ENCODE measurements at places on chromosomes 7 and 10. TPM values are rescaled to one million over a fixed set of nuclear protein-coding genes. Genes with fewer than 3 reads are reported as not detected.

AKR1C4 gene
- polyA plus RNA-seq: 0.02 TPM

TSPAN13 gene
- polyA plus RNA-seq: 51.9 TPM

CDK14 gene
- polyA plus RNA-seq: 7.6 TPM

DOCK1 gene
- 10.2 TPM for polyA plus RNA-seq

SEMA3E gene
- polyA plus RNA-seq: 1.8 TPM

SLC13A1 gene
- polyA plus RNA-seq: 0.02 TPM

MYO3A gene
- polyA plus RNA-seq: 1.0 TPM

TLX1 gene
- 0.27 TPM for polyA plus RNA-seq

VWDE gene
- polyA plus RNA-seq: 0.23 TPM

EBF3 gene
- polyA plus RNA-seq: 1.9 TPM

FASTK gene
- polyA plus RNA-seq: 142 TPM

PRR15 gene
- polyA plus RNA-seq: 0.39 TPM

OR2A42 gene
- 0.02 TPM for polyA plus RNA-seq

CACNB2 gene
- 3.9 TPM for polyA plus RNA-seq

IDI2 gene
- polyA plus RNA-seq: 0.14 TPM

C10orf90 gene
- polyA plus RNA-seq: 0.27 TPM

DNA sequence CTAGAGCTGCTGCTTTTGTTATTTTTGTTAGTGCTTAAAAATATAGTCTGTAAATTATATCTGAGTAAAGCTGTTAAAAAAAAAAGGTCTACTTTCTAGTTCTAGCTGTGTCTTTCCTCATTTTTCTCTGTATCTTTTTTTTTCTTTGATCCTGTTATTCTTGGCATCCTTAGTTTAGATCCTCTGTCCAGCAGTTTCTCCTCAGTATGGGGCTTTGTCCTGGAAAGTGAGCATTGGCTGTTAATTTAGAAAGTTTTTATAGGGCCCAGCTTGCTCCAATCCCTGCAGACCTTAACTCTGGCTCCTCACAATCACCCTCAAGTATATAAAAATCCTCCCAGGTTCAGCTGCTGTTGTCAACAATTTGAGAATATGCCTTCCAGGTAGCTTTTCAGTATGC is 23.5 kb downstream of the DDX50 start:
- no peak for DNase-seq

DNA sequence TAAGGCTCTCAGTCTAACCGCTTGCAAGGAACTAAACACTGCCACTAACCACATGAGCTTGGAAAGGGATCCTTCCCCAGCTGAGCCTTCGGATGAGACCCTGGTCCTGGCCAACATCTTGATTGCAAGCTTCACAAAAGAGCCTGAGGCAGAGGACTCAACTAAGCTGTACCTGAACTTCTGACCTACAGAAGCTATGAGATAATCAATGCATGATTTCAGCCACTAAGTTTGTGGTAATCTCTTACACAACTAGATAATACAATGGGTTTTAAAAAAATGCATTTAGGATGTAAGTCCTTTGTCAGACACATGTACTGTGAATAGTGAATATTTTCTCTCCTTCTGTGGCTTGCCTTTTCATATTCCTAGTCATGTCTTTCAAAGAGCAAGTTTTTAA is 125.6 kb upstream of the RHEB start:
- no peak for DNase-seq

DNA sequence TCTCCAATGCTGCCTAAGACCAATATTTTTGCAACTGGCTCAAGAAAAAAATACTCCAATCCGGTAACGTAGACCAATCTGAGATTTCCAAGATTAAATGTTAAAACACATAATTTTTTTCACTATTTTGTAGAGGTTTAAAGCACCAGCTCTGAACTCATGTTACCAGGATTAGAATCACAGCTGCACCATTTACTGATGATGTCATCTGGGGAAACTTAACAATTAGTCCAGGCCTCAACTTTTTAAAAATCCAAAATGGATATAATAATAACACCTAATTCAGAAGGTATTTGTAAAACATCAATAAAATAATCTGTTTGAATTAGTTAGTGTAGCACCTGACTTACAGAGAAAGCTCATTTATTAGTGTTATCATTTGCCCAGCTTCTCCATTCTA is 14.4 kb downstream of the PON1 start:
- no peak for DNase-seq

GRCh38 chr7:27173956-27174873 is at the start of gene HOXA10:
Gene HOXA10, minus strand, starts transcription at chr7:27174320. Its CDS starts 14 bp downstream, at chr7:27174306.
- no peak for DNase-seq

DNA sequence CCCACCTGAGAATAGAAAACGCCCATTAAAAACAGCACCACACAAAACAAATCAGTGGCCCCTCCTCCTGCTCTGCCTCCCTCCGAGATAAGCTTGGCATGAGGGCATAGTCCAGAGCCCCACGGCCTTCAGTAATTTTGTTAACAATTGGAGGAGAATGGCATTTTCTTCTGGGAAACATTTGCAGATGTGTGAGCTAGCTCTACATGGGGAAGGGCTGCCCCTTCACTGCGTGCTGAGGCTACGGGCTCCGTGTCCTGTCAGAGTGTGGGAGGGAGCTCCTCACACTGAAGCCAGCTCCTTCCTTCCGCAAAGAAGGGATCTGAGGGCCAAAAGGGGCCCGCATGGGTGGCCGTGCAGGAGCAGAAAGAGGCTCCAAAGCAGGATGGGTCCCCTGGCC is 15.2 kb downstream of the GRK5 start:
- no peak for DNase-seq

DNA sequence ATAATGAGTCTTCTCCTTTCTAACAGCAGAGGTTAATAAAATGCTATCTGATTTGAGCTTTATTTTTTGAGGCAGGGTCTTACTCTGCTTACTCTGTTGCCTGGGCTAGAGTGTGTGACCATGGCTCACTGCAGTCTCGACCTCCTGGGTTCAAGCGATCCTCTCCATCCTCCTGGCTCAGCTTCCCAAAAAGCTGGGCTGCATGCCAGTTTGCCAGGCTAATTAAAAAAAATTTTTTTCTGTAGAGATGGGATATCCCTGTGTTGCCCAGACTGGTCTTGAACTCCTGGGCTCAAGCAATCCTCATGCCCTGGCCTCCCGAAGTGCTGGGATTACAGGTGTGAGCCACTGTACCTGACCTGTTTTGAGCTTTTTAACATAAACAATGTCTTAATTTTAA is 56.7 kb downstream of the SCD start:
- DNase-seq: no peak

GRCh38 chr7:49159536-49159935 is 235.2 kb downstream of the CDC14C start:
- no peak for DNase-seq

DNA sequence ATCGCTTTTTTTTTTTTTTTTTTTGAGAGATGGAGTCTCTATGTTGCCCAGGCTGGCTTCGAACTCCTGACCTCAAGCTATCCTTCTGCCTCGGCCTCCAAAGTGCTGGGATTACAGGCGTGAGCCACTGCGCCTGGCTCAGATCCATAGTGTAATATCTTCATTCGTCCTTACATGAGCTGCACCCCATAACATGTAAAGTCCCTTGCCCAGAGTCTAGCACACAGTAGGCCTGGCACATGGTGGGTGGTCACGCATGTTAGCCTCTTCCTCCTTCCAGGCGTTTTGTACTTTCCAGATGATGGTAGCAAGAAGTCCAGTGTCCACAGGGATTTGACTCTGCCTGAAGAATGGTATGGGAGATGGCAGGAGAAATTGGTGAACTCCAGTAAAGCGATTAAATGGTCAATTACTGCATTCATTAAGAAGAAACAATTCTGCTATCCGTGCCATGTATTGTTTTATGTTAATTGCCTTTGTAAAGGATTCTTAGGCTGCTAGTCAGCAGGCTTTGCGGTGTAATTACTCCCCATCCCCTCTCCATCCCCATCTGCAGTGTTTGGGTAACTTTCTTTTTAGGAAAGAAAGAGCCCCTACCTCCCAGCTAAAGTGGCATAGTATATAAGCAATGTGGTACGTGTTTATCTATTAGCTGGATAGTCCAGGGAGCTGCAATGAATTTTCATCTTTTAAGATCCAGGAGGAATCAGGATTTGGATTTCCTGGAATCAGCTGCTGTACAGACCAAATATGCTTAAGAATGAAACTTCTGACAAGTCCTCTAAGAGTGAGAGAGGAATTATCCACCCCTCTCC is 1.2 kb downstream of the TPST1 start:
- DNase-seq: no peak

- no peak for DNase-seq
Observed at GRCh38 chr7:101156866-101157589, 2.8 kb downstream of the AP1S1 start.

GRCh38 chr10:30594077-30594476 is 35.5 kb downstream of the LYZL2 start:
- no peak for DNase-seq

DNA sequence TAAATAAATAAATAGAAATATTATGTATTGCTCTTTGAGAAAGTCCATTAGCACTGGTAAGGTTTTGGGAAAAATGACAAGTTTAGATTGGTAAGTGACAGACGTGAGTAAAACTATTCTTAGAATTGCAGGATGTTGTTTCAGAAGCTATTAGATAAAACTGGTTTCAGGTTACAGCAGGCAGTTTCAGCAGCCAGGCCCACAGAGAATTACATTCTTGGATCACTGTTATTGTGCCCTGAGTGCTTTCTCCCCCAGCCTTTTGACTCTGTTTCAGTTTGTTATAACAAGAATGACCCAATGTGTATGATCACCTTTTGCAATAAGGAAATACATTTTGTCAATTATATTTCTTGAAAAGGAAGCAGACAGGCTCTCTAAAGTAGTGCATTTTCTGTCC is 86.5 kb downstream of the DKK1 start:
- DNase-seq: no peak

GRCh38 chr7:50353894-50354595 is 49.5 kb downstream of the IKZF1 start:
- no peak for DNase-seq

GRCh38 chr7:74289659-74290552 is 699 bp downstream of the CLIP2 start:
- DNase-seq: peak; percentile 49

- no peak for DNase-seq
Observed at GRCh38 chr7:98866765-98867164, 3.0 kb downstream of the TMEM130 start.

DNA sequence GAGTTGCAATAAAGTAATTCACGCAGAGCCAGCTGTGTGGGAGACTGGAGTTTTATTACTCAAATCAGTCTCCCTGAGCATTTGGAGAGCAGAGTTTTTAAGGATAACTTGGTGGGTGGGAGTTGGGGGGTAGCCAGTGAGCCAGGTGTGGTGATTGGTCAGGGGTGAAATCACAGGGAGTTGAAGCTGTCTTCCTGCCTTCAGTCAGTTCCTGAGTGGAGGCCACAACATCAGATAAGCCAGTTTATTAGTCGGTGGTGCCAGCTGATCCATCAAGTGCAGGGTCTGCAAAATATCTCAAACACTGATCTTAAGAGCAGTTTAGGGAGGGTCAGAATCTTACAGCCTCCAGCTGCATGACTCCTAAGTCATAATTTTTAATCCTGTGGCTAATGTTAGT is 3.3 kb upstream of the CYP51A1 start:
- no peak for DNase-seq

GRCh38 chr7:111771638-111772037 is 209.3 kb upstream of the IMMP2L start:
- no peak for DNase-seq

- no peak for DNase-seq
Observed at GRCh38 chr10:75405598-75406461, 4.3 kb upstream of the ZNF503 start.

DNA sequence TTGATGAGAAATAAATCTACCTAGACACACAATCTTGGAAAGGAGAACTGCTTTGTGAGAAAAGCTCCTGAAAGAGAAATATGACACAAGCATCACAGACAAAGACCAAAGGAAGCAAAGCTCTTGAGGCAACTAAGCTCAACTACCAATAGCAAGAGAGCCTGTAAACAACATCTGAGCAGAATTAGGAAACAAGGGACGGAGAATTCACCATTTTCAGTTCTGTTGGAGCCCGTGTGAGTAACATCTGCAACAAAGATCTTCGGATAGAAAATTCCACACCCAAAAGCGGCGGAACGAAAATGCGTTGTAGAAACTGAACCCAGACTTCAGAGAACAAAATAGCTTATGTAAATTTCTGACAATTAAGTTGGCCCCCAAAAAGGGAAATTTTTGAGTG is 909.9 kb upstream of the MBL2 start:
- DNase-seq: no peak

DNA sequence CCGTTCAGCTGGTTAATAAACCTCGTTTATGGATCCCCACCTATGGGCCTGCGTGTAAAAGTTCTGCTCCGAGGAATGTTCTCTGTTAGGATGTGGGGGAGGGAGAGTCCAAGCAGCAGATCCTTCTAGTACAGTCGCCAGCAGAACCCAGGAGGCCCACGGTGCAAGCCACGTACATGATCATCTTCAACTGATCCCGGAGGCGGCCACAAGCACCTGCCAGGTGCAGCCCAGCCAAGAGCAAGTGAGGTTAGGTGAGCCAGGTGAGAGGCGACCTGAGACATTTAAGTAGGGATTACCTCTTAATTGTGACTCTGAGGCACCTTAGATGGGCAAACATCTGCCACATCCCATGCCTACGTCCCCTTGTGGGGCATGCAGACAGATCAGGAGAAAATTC is 18.0 kb upstream of the FGFR2 start:
- DNase-seq: no peak

DNA sequence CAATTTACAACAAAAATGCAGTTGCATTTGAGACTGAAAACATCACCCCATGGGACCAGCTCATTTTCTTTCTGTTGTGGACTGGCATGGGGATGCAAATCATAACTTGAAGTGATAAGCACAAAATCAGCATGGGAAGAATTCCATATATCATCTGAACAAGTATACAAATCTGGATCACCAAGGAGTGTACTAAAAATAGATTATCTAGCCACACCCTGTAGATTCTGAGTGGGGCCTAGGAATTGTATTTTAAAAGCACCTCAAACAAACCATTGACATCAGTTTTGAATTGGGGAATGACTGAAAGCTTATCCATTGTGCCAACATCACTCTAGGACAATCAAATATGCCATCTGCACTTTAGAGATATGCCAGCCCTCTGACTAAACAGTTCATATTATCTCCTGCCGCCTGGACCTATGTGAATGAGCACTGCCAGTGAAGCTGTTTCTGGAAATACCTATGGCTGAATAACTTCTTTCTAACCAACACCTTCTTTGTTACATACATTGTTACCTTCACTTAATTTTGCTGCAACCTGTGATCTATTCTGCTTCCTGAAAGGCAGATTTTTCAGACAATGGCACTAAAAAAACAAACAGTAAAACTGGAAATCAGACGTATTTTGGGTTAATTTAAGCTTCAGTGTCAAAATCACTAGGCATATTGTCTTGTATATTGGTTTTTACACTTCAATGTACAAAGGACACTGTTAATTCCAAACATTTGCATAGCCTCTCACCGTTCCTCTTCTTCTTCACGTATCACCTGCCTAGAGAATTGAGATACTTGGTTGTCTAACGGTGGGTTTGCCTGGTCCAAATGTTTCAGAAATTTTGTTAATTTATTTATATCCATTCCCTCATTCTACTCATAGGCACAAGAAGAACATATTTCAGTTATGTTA is 42.4 kb upstream of the HGF start:
- DNase-seq: no peak

GRCh38 chr7:16271990-16272665 is 149.2 kb downstream of the CRPPA start:
- no peak for DNase-seq

All from thymus (tissue), 14 donors.